Activated T-cell treated with anti-CD3 and anti-CD28 coated beads, Interleukin-2, amount 50 U/mL, for 72 hours (primary cell): ENCODE measurements at places on chromosomes 13 and 19. TPM values are rescaled to one million over a fixed set of nuclear protein-coding genes. Genes with fewer than 3 reads are reported as not detected.
A peak's percentile ranks its signal among the peaks of the same experiment; 100 is the strongest.

DNA sequence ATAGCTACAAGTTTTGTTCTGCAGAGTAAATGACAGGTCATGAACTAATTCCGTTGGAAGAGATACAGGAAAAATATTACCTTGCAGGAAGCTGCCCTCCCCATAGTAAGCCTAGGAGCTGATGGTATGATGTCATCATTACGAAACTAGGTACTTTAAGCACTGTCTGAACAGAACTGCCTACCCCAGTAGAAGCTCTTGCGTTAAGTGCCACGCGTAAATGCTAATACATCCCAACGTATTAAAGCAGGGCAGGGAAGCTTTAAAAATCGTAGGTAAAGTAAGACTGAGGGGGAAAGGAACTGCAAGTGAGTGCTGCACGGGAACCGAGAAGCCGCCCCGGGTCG lies 572 bp downstream of the UGGT2 start:
- no peak for DNase-seq
- peaks cover 6% of the 10 kb centered on the region for H3K36me3 ChIP-seq
- H3K4me1 ChIP-seq: no peaks in the 10 kb centered on the region
- H3K4me3 ChIP-seq: peak overlapping the region; percentile 75

- no peaks in the 10 kb centered on the region for H3K27me3 ChIP-seq
- H3K4me3 ChIP-seq: no peak overlapping the region
- peaks cover 11% of the 10 kb centered on the region for H3K36me3 ChIP-seq
- no peak overlapping the region for H3K27ac ChIP-seq
Observed at GRCh38 chr13:112793545-112794445, 104.0 kb downstream of the ATP11A start.

DNA sequence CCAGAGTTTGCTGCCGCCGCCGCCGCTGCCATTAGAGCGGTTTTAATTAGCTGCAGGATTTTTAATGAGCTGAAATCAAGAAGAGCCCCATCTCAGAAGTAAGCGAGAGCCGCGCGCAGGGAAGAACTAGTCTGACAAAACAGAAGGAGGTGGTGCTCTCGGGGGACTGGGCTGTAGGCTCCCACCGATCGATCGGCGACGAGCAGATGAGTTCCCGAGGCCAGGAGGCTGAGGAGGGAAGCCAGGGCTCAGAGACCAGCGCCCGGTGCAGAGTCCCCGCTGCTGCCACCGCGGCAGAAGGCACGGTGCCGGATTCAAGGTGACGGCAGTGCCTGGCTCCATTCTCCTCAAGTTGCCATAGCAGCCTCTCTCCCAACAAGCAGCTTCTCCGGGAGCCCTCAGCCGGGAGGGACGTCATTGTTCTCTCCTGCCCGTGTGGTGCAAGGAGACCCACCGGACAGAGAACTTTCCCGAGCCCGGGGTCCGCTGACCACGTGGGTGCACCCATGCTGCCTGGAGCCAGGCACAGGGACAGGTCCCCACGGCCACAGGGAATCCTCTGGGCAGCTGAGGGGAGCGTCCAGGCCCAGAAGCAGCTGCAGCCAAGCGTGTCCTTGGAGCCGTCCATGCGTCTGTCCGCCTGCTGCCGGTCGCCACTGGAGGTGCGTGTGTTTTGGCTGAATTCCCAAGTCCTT lies 62.9 kb downstream of the CHST8 start:
- peaks cover 15% of the 10 kb centered on the region for H3K27me3 ChIP-seq
- no peak overlapping the region for H3K27ac ChIP-seq
- no peaks in the 10 kb centered on the region for H3K36me3 ChIP-seq
- DNase-seq: no peak

DNA sequence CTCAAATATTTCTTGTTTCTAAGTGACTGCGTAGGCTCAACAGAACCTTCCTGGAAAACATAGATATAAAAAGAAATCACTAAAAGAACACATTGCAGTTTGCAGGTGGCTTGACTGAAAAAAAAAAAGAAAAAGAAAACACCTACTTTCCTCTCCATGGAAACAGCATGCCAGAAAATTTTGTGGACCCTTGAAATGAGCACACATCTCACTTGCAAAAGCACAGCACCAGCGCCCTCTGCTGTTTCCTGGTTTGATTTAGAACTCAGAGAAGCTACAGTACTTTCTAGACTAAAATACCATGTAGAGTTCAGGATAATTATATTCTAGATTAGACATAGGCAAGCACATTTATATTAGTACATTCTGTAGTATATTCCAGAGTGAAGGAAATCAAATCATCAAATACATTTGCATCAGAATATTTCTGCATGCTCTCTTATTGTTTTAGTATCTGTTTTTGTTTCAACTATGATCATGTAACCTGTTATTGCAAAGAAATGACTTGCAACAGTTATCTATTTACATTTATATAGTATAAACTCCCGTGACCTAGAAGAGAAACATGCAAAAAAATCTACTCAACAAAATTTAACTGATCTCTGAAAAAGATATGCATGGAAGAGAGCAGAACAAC lies 22.3 kb upstream of the XPO4 start:
- H3K4me3 ChIP-seq: no peak overlapping the region
- H3K27ac ChIP-seq: no peak overlapping the region
- no peaks in the 10 kb centered on the region for H3K4me1 ChIP-seq
- H3K27me3 ChIP-seq: no peaks in the 10 kb centered on the region
- DNase-seq: peak; percentile 81
- H3K36me3 ChIP-seq: no peaks in the 10 kb centered on the region

- H3K27ac ChIP-seq: no peak overlapping the region
- H3K36me3 ChIP-seq: no peaks in the 10 kb centered on the region
- H3K4me3 ChIP-seq: no peak overlapping the region
- no peaks in the 10 kb centered on the region for H3K4me1 ChIP-seq
- peaks cover 9% of the 10 kb centered on the region for H3K27me3 ChIP-seq
Observed at GRCh38 chr13:31174018-31174417, 12.3 kb upstream of the HSPH1 start.

DNA sequence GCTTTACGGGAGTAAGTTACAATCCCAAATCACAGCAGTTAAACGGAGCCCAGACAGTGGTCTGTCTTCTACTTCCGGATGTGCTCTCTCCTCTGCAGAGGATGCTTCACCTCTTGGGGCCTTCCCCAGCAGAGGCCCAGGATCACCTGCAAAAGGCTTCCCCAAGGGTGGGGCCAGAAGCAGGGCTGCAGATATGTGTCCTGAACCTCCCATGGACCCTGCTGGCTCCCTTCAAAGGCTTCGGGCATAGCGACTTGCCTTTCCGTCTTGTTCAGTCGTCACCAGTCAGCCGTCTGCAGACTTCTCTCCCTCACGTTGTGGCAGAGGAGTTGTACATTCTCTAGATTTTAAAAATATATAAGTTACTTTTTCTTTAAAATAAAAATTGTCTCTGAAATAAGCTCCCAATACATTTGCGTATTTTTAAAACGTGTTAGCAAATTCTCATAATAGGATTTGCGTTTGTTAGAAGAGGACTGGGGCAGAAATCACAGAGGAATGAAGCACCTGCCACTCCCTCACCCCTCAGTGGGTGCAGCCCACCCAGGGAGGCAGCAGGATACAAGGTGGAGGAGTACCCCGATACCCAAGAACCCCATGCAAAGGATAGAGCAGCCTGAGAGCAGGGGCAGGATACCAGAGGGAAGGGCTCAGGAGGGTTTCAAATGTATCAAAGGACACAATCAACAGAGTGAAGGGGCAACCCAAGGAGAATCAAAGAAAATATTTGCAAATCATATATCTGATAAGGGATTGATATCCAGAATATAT lies 22.9 kb upstream of the MEDAG start:
- H3K4me1 ChIP-seq: peaks cover 13% of the 10 kb centered on the region
- H3K27me3 ChIP-seq: peaks cover 35% of the 10 kb centered on the region
- no peak for DNase-seq
- H3K4me3 ChIP-seq: no peak overlapping the region
- H3K27ac ChIP-seq: no peak overlapping the region
- peaks cover 1% of the 10 kb centered on the region for H3K36me3 ChIP-seq

- H3K27ac ChIP-seq: peak overlapping the region; percentile 96
- H3K27me3 ChIP-seq: peaks cover 15% of the 10 kb centered on the region
- DNase-seq: no peak
- H3K4me3 ChIP-seq: peak overlapping the region; percentile 99
- peaks cover 36% of the 10 kb centered on the region for H3K4me1 ChIP-seq
Observed at GRCh38 chr19:51571599-51571998, 516 bp downstream of the ZNF175 start.

DNA sequence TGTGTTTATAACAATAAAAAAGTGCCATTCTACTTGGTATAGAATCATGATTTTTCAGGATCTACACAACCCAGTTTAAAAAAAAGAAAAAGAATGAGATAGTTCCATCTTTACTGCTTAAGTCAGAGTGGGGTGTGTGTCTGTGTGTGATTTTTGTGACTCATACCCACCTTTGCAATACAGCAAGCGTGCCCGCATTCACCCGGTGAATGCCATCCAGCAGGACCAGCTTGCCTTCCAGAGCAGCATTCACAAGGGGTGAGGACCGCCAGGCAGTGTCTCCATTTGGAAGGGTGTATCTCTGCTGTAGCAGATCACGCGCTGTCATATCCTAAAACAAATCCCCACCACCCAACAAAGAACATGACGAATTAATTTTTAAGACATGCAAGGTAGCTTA lies 127.7 kb downstream of the VWA8 start:
- no peaks in the 10 kb centered on the region for H3K4me1 ChIP-seq
- H3K27ac ChIP-seq: no peak overlapping the region
- no peak overlapping the region for H3K4me3 ChIP-seq
- no peaks in the 10 kb centered on the region for H3K27me3 ChIP-seq
- DNase-seq: no peak

GRCh38 chr13:30504081-30504480 lies 38.3 kb upstream of the HMGB1 start:
- H3K27me3 ChIP-seq: no peaks in the 10 kb centered on the region
- peaks cover 12% of the 10 kb centered on the region for H3K4me1 ChIP-seq
- no peaks in the 10 kb centered on the region for H3K36me3 ChIP-seq

DNA sequence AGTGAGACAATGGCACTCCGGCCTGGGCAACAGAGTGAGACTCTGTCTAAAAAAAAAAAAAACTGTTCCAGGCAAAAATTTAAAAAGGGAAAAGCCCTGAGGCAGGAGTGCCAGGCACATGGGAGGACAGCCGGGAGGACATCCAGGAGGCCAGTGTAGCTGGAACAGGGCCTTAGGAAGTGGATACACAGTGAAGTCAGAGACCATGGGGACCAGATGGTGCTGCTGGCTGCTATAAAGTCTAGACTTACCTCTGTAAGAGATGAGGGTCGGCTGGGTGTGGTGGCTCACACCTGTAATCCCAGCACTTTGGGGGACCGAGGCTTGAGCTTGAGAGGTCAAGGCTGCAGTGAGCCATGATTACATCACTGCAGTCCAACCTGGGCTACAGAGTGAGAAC lies 15.0 kb downstream of the HAS1 start:
- H3K27me3 ChIP-seq: no peaks in the 10 kb centered on the region
- peaks cover 22% of the 10 kb centered on the region for H3K4me1 ChIP-seq
- H3K4me3 ChIP-seq: no peak overlapping the region
- no peak for DNase-seq
- H3K27ac ChIP-seq: no peak overlapping the region
- peaks cover 17% of the 10 kb centered on the region for H3K36me3 ChIP-seq

DNA sequence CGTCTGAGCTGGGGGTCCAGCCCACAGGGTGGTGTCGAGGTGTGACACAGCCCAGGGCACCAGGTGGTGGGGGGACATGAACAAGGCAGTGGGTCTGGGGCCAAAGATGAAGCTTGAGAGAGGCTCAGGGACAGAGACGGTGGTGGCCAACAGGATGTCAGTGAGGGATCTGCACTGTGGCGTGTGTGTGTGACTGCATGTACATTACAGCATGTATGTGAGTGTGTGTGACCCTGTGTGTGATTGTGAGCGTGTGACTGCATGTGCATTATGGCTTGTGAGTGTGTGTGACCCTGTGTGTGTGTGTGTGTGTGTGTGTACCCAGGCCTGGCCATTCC lies 1.6 kb downstream of the ADAMTS10 start:
- no peak overlapping the region for H3K27ac ChIP-seq
- peaks cover 8% of the 10 kb centered on the region for H3K36me3 ChIP-seq
- no peak for DNase-seq
- peak overlapping the region; percentile 61 for H3K4me3 ChIP-seq
- H3K4me1 ChIP-seq: peaks cover 38% of the 10 kb centered on the region
- no peaks in the 10 kb centered on the region for H3K27me3 ChIP-seq

DNA sequence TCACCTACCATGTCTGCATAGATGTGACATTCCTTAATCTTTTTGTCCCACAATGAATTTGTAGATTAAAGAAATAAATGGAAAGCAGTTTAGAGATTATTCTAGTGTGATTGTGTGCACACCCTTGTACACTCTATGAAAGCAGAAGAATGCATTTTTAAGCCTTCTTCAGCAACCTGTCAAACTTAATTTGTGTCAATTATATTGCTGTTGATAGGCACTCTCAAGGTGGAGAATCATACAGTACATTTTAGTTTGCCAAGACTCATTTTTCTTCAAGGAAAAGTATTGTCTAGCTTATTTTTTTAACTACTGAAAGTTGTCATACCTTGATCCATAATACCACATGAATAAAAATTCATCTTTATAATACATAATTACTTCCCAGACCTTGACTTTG lies 1898.9 kb downstream of the OLFM4 start:
- no peaks in the 10 kb centered on the region for H3K36me3 ChIP-seq
- no peak overlapping the region for H3K27ac ChIP-seq
- no peaks in the 10 kb centered on the region for H3K27me3 ChIP-seq
- no peaks in the 10 kb centered on the region for H3K4me1 ChIP-seq
- no peak for DNase-seq

DNA sequence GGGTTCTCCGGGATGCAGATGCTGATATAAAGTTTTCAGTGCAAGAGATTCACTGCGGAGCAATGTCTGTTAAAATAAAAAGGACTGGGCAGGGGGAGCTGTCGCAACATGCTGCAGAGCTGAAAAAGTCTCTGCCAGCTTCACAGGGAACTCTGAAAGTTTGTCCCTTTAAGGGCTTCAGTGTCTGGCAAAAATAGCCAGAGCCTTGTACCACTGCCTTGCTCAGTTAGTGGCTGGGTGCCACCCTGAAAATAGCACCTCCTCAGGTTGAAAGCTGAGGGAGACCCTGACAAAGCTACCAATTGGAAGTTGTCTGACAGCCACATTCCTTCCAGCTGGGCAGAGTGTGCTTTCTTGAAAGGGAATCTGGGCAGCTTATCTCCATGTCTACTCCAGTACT lies 3.0 kb upstream of the NDFIP2 start:
- no peak for DNase-seq
- peaks cover 13% of the 10 kb centered on the region for H3K36me3 ChIP-seq
- H3K4me3 ChIP-seq: no peak overlapping the region
- peaks cover 35% of the 10 kb centered on the region for H3K4me1 ChIP-seq
- no peak overlapping the region for H3K27ac ChIP-seq

DNA sequence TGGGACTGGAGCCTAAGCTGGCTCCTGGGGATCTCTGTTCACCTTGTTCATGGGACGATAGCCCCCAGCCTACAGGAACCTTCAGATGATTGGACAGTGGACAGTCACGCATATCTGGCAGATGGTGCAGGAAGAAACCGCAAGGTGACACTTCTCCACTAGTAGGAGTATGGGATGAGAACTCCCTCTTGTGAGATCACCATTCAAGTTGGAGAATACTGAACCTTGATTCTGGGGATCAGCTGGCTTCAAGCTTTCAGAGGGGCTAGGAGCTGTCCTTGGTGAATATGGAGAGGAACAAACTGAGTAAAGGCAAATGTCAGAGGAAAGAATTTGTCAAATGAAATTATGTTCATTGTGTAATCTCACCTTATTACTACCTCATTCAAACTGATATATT lies 204.5 kb downstream of the PDS5B start:
- no peaks in the 10 kb centered on the region for H3K27me3 ChIP-seq
- peaks cover 43% of the 10 kb centered on the region for H3K4me1 ChIP-seq
- H3K4me3 ChIP-seq: peak overlapping the region; percentile 55
- peaks cover 4% of the 10 kb centered on the region for H3K36me3 ChIP-seq
- H3K27ac ChIP-seq: peak overlapping the region; percentile 59

The SBK3 gene
- total RNA-seq: not detected

The WDR87 gene
- not detected for total RNA-seq

The ZNF30 gene
- total RNA-seq: 4.6 TPM

The EID2B gene
- total RNA-seq: 4.3 TPM

The ZNF296 gene
- total RNA-seq: 5.2 TPM
